ENCODE measurements at places on chromosomes 13 and 19.

DNA sequence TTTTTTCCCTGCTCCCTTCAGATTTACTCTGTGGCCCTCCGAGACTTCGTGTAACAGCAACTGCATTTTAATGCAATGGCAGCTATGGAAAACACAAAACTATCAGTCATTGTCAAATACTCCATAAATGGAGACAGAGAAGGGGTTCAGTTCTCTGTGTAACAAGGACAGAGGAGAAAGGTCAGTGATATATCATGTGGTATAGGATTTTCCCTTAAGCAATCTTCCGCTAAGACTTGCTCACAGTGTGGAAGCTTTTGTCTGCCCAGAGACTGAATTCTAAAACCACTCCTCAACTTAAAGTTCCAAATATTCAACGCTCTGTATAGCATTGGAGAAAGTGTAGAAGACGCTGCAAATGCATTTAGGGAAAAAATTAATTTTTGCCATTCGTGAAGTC, 111.3 kb upstream of the EDNRB start:
- no peak for DNase-seq

- DNase-seq, result no peak
These were observed 1.3 kb upstream of the GJB2 start for GRCh38 chr13:20193907-20194631.

GRCh38 chr13:33250609-33251008, 34.9 kb downstream of the STARD13 start:
- no peak for DNase-seq

DNA sequence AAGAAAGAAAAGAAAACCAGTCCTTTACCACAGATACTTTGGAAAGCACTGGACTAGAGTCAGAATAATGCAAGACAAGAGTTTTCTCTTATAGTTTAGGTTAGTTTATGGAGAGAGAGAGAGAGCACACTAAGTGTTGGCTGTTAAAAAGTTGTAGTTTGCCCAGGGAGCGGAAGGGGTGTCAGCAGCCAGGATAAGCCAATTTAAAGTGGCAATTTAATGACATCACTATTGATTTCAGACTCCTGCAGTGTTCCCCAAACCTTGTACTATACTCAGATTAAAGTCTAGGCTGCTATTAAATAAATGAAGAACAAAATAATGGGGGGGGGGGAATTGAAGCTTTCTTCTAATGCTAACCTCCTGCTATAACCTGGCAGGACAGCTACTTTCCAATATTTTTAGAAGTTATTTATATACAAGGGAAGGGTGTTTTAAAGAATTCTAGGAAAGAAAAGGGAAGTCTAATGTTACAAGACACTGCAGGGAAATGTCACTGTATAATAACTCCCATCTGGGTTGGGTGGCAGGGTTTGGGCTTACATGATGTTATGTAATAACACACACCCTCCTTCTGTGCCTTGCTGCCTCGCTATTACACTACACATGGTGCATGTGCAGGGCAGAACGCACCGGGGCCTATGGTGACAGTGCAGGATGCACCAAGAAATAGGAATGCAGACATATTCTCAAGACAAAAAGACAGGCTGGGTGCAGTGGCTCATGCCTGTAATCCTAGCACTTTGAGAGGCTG, 19.9 kb downstream of the TPT1 start:
- DNase-seq, result no peak

- DNase-seq, result peak; percentile 27
These were observed 593 bp downstream of the ATP8B3 start for GRCh38 chr19:1811472-1811894.

GRCh38 chr19:13819238-13819637, 24.0 kb downstream of the ZSWIM4 start:
- DNase-seq, result no peak

DNA sequence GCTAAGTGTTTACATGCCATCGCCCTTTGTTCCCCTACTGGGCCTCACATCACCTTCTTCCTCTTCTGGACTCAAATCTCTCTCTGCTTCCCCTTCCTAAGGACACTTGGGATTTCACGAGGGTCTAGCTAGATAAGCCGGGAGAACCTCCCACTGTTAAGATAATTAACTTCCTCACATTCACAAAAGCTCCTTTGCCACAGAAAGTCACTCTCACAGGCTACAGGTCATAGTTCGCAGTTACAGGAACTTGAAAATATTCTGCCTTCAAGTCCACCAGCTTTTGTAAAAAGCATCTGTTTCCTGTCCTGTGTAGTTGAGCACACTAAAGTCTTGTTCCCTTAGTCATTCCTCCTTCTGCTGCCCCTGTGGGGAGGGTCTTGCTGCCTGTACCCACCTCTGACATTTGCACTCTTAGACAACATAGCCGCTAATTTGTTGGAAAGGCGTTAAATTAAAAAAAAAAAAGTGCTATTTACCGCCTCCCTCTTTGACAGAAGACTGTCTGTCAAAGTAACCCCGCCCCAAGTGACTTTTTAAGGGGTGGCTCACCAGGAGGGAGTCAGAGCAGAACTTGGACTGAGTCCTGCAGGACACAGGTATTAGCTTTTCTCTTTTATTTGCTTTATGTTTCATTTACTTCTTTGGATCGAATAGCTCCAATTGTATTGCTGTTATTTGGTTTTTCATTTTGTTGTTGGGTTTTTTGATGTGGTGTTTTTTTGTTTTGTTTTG, 26.8 kb upstream of the CEACAM21 start:
- peak; percentile 50 for DNase-seq

- DNase-seq, result no peak
These were observed 10.0 kb upstream of the ZNF443 start for GRCh38 chr19:12450844-12451243.

DNA sequence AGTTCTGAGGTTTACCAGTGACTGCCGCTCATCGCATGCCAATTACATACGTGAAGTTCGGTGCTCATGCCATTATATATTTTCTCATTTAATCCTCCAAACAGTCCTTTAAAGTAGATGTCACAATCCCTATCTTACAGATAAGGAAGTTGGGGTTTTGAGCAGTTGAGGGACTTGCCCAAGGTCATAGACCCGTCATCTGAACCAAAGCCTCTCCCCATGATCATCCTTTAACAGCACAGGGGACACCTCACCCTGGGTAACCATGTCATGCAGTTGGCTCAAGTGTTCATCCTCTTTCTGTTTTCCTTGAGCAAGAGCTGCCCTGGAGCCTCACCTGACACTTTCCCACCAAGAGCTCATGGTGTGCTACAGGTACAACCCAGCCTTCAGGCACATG, 69.1 kb downstream of the HSPH1 start:
- DNase-seq, result no peak

DNA sequence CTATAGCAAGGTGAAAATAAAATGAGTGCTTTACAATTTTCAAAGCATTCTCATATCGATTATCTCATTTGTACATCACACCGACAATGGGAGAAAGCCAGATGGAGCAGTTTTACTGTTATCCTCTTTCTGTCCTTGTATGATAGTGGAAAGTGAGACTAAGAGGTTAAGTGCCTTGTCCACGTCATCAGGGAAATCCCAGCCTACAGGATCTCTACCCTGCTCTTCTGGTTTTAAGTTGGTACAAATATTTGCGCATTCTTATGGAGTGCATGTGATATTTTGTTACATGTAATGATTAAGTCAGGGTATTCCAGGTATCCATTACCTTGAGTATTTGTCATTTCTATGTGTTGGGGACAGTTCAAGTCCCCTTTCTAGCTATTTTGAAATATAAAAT, 12.4 kb upstream of the ENOX1 start:
- DNase-seq, result no peak

GRCh38 chr19:38654628-38655055, 7.2 kb downstream of the ACTN4 start:
- DNase-seq, result no peak

GRCh38 chr13:97512732-97513131, 78.8 kb downstream of the RAP2A start:
- DNase-seq, result no peak

GRCh38 chr13:106477303-106477702, 58.2 kb downstream of the EFNB2 start:
- no peak for DNase-seq

DNA sequence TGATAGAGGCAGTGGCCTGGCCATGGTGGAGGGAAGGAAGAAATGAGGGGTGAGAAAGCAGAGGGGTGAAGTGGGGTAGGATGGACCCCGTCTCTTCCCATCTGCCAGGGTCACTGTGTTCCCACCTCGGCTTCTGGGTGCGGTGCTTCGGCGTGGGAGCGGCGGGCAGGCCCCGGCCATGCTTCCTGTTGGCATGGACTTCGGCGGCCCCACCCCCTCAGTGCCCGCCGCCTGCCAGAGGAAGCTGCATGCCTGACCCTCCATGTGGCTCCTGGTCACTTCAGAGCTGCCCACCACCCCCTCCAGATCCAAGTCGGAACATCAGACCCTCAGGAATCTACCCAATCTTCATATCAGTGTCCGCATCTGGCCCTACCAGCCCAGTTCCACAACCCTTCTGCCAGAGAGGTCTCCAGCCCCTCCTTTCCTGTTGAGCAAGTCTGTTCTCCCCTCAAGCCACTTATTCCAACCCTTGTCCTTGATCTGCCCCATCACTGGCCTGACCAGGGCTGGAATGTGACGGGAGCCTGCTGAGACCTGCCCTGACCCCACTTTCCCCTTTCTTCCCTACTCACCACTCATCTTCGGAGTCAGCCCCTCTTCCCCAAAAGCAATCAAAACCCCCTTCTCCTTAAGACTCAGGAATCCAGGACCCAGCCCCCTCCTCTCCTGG, 1.5 kb downstream of the KCNN4 start:
- no peak for DNase-seq

DNA sequence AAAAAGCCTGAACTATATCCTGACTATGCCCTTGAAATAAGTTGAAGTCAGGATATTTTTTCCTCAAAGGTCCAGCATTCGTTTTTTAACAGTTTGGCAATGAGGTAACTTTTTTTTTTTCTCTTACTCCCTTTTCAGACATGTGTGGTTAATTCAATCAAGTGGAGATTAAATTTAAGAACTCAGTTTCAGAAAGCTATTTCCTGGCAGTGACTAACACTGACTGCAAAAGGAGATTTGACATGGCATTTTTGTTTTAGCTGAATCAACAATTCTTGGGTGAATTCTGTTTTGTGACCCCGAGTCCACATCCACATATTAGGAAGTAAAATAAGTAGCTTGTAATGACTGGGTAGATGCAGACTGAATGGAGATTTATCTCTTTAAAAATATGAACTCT, 716.4 kb downstream of the PCDH9 start:
- no peak for DNase-seq

DNA sequence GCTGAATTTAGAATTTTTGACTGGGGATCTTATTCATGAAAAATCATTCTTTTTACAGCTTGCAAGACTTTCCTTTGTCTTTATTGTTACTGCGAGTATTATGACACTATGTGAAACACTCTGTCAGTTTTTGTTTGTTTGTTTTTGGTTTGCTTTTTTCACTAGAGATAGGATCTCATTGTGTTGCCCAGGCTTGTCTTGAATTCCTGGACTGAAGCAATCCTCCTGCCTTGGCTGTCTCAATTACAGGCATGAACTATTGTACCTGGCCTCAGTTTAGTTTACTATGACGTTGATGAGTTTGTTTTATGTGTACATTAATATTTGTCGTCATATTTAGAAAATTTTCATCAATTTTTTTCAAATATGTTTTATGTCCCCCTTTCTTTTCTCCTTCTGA, 1030.0 kb upstream of the PRR20A start:
- no peak for DNase-seq

DNA sequence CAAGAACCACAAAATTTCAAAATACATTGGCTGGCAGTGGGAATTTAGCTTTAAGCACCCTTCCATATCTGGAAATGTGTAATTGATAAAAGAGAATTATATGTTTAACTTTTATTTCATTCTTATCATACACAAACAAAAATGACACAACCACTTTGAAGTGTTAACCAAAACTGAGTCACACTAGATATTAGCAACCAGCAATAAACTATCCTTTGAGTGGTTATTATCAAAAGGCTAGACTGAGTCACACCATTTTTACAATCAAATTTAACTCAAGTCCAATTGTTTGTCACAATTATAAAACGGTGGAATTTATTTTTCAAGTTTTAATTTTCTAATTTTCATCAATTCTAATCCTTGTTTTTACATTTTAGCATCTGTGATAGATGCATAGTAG, 121.7 kb downstream of the LIG4 start:
- DNase-seq, result no peak

DNA sequence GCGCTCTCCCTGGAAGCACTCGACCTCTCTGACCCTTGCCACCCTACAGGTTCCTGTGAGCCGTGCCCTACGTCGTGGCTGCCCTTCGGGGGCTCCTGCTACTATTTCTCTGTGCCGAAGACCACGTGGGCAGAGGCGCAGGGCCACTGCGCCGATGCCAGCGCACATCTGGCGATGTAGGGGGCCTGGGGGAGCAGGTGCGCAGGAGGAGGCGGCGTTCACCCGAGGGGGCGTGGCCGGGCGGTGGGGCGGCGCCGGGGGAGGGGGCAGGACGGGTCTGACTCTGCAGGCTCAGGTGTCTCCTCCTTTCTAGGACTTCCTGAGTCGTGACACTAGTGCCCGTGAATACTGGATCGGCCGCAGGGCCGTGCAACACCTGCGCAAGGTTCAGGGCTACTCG, 26.4 kb downstream of the CLEC4M start:
- DNase-seq, result no peak

- DNase-seq, result peak; percentile 96
These were observed at the start of gene PLIN3 for GRCh38 chr19:4867534-4868285. Gene PLIN3 (minus strand): TSS chr19:4867667. CDS start chr19:4861394, 6,273 bp downstream.

DNA sequence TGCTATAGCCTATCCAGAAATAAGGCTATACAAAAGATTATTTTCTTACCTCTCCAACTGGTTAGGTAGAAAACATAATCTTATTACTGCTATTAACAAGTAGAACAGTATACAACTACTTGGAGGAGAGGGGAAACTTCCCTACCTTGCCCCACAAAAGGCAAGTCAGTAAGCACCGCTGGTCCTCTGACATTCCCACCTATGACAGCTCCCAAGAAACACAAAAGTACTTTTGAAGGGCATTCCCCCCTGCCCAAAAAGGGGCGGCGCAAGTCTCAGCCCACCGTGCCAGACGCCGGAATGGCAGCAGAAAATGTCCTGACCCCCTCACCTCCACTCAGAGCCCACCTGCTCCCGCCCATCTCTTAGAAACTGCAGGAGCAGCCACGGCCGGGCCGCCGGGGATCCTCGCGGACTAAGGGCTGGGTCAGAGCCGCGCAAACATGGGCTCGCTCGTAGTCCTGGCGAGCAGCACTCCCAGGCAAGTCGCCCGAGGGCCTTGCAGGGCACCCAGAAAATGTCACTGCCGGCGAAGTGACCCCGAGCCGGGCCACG, 437 bp downstream of the SUCLA2 start:
- DNase-seq, result no peak

- no peak for DNase-seq
These were observed 25.4 kb downstream of the SLC25A15 start for GRCh38 chr13:40814803-40815202.

Data from stimulated activated CD4-positive, alpha-beta T cell treated with anti-CD3 and anti-CD28 coated beads, Interleukin-1b, Interleukin-23, amount 100 ng/mL, for 1 hour (primary cell).